ENCODE measurements at places on chromosomes 3 and 15. TPM values are rescaled to one million over a fixed set of nuclear protein-coding genes. Genes with fewer than 3 reads are reported as not detected.

GRCh38 chr3:56251343-56251945 is 216.8 kb downstream of the ERC2 start:
- no peak overlapping the region for H3K4me3 ChIP-seq
- no peaks in the 10 kb centered on the region for H3K27me3 ChIP-seq
- no peaks in the 10 kb centered on the region for H3K4me1 ChIP-seq
- peak; percentile 75 for DNase-seq
- H3K27ac ChIP-seq = no peak overlapping the region

- H3K4me1 ChIP-seq = no peaks in the 10 kb centered on the region
- no peaks in the 10 kb centered on the region for H3K27me3 ChIP-seq
- H3K4me3 ChIP-seq = no peak overlapping the region
- no peak for DNase-seq
- H3K27ac ChIP-seq = no peak overlapping the region
These were observed 80.3 kb upstream of the FLNB start for GRCh38 chr3:57927916-57928315.

DNA sequence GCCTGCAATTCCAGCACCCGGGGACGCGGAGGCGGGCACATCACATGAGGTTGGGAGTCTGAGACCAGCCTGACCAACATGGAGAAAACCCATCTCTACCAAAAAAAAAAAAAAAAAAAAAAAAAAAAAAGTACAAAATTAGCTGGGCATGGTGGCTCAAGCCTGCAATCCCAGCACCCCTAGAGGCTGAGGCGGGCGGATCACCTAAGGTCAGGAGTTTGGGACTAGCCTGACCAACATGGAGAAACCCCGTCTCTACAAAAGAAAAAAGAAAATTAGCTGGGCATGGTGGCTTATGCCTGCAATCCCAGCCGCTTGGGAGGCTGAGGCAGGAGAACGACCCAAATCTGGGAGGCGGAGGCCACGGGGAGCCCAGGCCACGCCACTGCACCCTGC is 7.5 kb upstream of the FAN1 start:
- H3K4me1 ChIP-seq = no peaks in the 10 kb centered on the region
- no peak overlapping the region for H3K27ac ChIP-seq
- no peak for DNase-seq
- no peaks in the 10 kb centered on the region for H3K27me3 ChIP-seq
- no peak overlapping the region for H3K4me3 ChIP-seq
- no peaks in the 10 kb centered on the region for H3K36me3 ChIP-seq

GRCh38 chr3:1380926-1381646 is 288.3 kb downstream of the CNTN6 start:
- no peak overlapping the region for H3K4me3 ChIP-seq
- no peaks in the 10 kb centered on the region for H3K36me3 ChIP-seq
- no peaks in the 10 kb centered on the region for H3K27me3 ChIP-seq

DNA sequence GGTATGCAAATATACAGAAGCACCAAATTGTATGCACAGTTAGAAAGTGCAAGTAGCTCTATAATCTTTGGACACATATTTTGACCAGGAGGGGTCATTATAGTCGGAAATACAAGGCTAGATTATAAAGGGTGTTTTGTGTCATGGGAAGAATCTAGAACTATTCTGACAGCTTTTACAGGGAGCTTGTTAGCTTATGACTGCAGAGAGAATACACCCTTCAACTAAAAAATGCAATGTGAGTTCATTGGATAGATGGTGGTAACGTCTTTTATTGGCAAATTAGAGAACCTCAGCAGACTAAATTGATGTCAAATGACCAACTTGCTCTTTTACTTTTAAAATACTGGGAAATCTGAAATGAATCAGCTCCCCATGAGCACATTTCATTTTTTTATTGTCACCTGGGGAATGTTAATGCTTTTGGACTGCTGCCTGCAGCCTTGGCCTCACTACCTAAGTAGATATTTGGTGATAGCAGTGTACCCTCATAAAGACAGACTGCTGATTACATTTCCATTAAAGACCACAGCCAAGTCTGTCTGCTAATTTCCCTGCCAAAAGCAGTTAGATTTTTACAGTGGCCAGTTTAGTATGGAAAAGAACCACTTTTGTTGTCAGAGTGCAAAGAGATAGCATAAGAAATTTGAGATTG is 515.9 kb upstream of the DPPA4 start:
- no peak for DNase-seq
- no peaks in the 10 kb centered on the region for H3K27me3 ChIP-seq
- no peak overlapping the region for H3K27ac ChIP-seq
- H3K36me3 ChIP-seq = no peaks in the 10 kb centered on the region
- H3K4me1 ChIP-seq = no peaks in the 10 kb centered on the region
- no peak overlapping the region for H3K4me3 ChIP-seq

DNA sequence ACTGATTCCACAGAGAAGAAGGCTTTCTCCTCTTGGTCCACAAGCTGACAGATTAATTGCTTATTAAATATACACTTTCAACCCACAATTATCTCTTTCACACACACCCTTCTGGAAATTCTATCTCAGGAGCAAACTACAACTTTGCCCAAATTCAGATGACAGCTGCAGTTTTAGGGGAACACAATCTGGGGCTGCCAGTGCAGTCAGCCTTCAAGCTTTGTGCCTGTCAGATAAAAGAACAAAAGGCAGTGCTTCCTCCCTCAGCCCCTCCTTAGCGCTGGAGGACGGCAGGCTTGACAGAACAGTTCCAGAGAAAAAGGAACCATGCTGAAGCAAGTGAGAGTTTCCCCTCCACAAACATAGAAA is 99.6 kb downstream of the TMCC1 start:
- H3K27me3 ChIP-seq = no peaks in the 10 kb centered on the region
- peak overlapping the region; percentile 82 for H3K27ac ChIP-seq
- peak overlapping the region; percentile 70 for H3K4me3 ChIP-seq
- peaks cover 33% of the 10 kb centered on the region for H3K4me1 ChIP-seq

DNA sequence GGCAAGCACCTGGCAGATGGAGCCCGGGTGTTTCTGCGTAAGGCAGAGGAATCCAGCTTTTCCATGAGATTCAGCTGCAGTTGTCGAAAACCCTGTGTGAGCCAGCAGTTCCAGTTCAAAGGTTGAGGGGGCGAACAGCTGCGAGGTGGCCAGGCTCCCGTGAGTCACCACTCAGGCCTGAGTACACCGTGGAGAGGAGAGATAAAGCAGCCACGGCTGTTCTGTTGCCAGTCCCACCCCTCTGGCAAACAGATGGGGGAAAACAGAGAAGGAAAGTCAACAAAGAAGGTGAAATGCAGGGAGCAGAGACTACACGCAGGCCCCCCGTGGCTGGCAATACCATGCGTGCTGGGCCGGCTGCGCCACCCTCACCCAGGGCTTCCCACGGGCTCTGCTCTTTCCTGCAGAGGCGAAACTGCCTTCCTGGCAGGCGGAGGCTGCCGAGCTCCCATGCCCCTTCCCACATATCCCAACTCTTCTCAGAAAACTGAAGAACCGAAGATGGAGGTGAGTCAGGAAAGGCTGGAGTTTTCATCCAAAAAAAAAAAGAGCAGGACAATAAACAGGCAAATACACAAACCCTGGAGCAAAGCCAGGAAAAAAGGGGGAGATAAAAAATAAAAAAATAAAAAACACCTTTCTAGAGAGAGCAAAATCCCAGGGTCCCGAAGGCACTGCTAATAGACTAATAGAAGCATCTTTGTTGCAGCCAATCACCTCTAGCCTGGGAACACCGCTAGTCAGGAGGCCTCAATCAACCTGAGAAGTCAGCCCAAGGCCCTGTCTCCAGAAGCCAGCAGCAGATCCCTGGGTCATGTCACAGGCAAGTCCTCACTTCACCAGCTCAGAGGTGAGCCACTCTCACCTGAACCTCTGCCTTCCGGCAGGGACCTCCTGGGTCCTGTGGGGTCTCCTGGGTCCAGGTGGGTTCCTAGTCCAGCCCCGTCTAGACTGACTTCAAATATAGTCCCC is 37.7 kb downstream of the FAM174B start:
- peaks cover 9% of the 10 kb centered on the region for H3K4me1 ChIP-seq
- H3K27ac ChIP-seq = no peak overlapping the region
- H3K36me3 ChIP-seq = peaks cover 11% of the 10 kb centered on the region
- DNase-seq = no peak

GRCh38 chr3:189740156-189740555 is 109.0 kb downstream of the TP63 start:
- H3K27me3 ChIP-seq = no peaks in the 10 kb centered on the region
- no peak overlapping the region for H3K27ac ChIP-seq
- H3K4me1 ChIP-seq = no peaks in the 10 kb centered on the region
- no peak for DNase-seq
- H3K36me3 ChIP-seq = no peaks in the 10 kb centered on the region

DNA sequence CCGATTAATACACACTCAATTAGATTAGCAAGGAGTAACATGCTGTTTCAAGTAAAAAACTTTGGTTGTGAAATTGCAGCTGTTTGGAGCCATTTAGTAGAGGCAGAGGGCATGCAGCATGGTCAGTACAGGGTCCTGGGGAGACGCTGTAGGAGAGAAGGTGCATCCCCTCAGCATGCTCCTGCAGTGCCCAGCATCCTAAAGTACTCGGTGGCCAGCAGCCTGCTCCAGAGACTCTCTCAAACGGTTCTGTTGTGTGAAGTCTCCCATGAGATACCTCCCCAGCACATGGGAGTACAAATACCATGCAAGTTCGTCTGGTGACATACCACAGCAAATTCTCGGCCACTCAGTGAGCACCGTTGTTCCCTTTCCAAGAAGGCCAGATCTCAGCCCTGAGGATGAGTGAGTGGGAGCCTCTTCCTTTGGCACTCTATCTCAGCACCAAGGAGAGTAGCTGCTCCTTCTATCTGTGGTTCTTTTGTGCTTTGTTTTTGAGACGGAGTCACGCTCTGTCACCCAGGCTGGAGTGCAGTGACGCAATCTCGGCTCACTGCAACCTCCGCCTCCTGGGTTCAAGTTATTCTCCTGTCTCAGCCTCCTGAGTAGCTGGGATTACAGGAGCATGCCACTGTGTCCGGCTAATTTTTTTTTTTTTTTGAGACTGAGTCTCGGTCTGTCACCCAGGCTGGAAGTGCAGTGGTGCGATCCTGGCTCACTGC is 72.7 kb downstream of the TJP1 start:
- H3K4me1 ChIP-seq = no peaks in the 10 kb centered on the region
- no peak overlapping the region for H3K4me3 ChIP-seq
- no peaks in the 10 kb centered on the region for H3K27me3 ChIP-seq
- H3K36me3 ChIP-seq = peaks cover 44% of the 10 kb centered on the region
- no peak for DNase-seq

GRCh38 chr15:48578965-48579364 is 66.5 kb downstream of the FBN1 start:
- no peak overlapping the region for H3K4me3 ChIP-seq
- H3K4me1 ChIP-seq = peaks cover 7% of the 10 kb centered on the region
- no peaks in the 10 kb centered on the region for H3K27me3 ChIP-seq
- H3K27ac ChIP-seq = no peak overlapping the region
- no peak for DNase-seq
- no peaks in the 10 kb centered on the region for H3K36me3 ChIP-seq

DNA sequence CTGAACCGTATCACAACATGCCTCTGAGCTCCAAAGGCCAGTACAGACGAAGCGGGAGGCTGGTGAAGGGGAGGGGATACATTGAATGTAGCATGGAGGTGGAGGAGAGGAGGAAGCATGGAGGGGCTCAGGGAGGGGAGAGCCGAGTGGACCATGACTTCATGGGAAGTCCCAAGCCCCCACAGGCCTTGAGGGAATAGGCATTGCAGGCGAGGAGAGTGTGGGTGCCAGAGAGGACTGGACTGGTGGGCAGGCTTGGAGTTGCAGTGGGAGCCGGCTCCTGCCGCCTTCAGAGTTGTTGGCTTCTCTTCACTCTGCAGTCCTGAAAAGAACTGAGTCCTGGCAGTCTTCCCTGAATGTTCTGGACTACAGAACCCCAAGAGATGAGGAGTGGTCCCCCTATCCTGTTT is 3.3 kb upstream of the RNU6-1 start:
- no peak overlapping the region for H3K27ac ChIP-seq
- no peak for DNase-seq
- H3K4me3 ChIP-seq = no peak overlapping the region
- H3K4me1 ChIP-seq = no peaks in the 10 kb centered on the region
- no peaks in the 10 kb centered on the region for H3K27me3 ChIP-seq

DNA sequence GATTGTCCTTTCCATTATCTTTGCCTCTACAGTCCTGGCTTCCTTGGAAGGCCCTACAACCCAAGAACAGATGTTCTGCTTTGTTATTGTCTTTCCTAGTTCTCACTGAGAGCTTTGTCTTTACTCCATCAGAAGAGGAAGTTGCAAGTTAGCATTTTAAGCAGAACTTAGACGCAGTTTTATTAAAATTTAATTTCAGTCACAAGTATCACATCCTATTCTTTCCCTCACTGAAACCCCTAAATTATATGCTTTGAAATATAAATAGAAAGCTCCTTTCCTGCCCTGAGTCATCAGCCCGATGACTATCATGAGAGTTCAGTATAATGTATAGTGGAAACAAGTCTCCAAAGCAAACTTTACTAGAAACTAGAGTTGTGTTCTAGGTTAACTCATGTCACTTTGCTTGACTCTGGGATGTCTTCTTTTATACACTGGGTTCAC is 291.2 kb upstream of the RBMS3 start:
- H3K27me3 ChIP-seq = no peaks in the 10 kb centered on the region
- H3K27ac ChIP-seq = no peak overlapping the region
- no peaks in the 10 kb centered on the region for H3K4me1 ChIP-seq
- no peak overlapping the region for H3K4me3 ChIP-seq

DNA sequence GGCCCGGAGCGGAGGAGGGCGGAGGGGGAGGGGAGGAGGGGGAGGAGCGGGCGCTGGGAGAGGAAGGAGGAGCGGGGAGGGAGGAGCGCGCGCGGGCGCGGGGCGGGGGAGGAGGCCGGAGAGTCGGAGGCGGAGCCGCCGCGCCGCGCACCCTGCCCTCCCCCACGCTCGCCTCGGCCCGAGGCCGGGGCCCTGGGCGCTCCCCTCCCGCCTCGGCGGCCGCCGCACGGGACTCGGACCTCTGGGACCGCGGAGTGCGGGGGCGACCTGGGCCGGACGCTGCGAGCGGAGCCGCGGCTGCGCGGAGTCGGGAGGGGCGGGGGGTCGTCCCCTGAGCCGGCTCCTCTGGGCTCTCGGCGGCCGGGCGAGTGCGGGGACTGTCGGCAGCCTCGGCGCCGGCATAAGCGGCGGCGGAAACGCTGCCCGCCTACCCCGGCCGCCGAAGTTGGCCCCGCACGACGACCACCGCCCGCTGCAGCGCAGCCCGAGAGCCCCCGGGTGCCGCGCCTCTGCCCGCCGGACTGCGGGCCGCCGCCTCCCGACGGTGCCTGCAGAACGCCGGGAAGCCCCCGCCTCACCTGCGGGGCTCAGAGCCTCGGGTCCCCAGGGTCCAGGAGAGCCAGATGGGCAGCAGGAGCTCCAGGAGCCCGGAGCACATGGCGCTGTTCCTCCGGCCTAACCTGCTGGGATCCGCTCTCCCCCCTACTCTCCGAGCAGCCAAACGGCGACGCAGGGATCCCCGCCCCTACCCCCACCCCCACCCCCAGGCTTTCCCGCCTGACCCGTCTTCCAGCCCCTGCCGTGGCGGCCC is 406 bp upstream of the GABRB3 start:
- no peak overlapping the region for H3K27ac ChIP-seq
- H3K4me3 ChIP-seq = no peak overlapping the region
- no peaks in the 10 kb centered on the region for H3K36me3 ChIP-seq
- H3K4me1 ChIP-seq = no peaks in the 10 kb centered on the region
- no peaks in the 10 kb centered on the region for H3K27me3 ChIP-seq

- H3K4me1 ChIP-seq = no peaks in the 10 kb centered on the region
- no peaks in the 10 kb centered on the region for H3K27me3 ChIP-seq
- peak overlapping the region; percentile 69 for H3K4me3 ChIP-seq
These were observed 781 bp upstream of the CYP1A1 start for GRCh38 chr15:74725845-74726773.

- H3K36me3 ChIP-seq = no peaks in the 10 kb centered on the region
- H3K27ac ChIP-seq = no peak overlapping the region
- DNase-seq = peak; percentile 27
These were observed 3.6 kb downstream of the GNAT1 start for GRCh38 chr3:50194903-50195500.

Gene CORO2B
- 0.79 TPM for total RNA-seq

Gene SUCNR1
- total RNA-seq = not detected

Gene KBTBD12
- not detected for total RNA-seq

Gene CPLX3
- total RNA-seq = not detected

Gene ISL2
- not detected for total RNA-seq

Gene SEC22A
- 16.2 TPM for total RNA-seq

Gene MYRIP
- total RNA-seq = 0.19 TPM

Gene ANKRD63
- total RNA-seq = not detected

All from MCF 10A (cell line).